ENCODE measurements at places on chromosomes 12 and 14.

DNA sequence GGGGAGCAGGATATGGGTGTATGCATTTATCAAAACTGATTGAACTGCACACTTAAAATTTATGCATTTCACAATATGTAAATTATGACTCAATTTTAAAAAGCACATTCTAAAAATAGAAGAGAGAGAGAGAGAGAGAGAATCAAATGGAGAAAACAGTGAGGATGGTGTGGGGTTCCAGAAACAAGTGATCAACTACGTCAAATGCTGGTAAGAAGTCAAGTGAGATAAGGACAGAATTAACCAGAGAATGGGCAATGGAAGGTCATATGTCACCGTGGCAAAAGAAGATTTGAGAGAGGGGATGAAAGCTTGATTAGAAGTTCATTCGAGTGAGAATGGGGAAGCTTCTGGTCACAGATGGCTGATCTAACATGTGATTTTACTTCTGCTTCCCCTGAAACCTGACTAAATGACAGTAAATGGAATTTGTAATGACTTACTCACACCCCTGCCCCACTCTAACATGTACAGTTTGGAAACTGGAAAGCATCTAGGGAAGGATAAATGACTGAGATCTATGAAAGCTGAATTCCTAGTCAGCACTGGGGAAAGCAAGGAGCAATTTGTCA, 276.5 kb upstream of the AMIGO2 start:
- DNase-seq: no peak

DNA sequence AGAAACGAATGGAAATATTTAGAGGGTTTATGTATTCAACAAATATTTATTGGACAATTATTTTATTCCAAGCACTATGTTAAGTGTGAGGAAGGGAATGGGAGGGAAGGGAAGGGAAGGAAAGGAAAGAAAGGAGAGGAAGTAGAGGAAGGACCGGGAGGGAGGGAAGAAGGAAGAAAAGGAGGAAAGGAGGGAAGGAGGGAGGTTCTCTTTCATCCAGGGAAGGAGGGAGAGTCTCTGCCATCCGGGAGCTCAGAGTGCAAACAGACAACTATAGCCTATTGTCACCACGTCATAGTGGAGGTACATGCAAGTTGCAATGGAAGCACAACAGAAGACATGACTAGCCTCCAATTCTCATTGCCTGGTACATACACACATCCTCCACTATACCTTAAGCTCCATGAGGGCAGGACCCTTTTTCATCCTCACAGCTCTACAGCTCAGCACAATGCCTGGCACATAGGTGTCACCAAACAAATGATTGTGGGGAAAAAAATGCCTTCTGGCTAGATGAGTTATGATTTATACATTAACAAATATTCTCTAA, 48.1 kb downstream of the DAD1 start:
- DNase-seq: no peak

DNA sequence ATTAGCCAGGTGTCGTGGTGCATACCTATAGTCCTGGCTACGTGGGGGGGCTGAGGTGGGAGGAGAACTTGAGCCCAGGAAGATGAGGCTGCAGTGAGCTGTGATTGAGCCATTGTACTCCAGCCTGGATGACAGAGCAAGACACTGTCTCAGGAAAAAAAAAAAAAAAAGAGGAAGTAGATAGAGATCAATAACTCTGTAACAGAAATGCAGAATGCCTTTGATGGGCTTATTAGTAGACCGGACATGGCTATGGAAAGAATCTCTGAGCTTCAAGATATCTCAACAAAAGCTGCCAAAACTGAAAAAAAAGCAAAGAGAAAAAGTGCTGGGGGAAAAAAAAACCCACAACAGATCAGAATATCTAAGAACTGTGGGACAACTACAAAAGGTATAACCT, 37.5 kb downstream of the GPR68 start:
- DNase-seq: no peak

- DNase-seq: no peak
These were observed 176.7 kb downstream of the KLHL28 start for GRCh38 chr14:44785096-44785495.

DNA sequence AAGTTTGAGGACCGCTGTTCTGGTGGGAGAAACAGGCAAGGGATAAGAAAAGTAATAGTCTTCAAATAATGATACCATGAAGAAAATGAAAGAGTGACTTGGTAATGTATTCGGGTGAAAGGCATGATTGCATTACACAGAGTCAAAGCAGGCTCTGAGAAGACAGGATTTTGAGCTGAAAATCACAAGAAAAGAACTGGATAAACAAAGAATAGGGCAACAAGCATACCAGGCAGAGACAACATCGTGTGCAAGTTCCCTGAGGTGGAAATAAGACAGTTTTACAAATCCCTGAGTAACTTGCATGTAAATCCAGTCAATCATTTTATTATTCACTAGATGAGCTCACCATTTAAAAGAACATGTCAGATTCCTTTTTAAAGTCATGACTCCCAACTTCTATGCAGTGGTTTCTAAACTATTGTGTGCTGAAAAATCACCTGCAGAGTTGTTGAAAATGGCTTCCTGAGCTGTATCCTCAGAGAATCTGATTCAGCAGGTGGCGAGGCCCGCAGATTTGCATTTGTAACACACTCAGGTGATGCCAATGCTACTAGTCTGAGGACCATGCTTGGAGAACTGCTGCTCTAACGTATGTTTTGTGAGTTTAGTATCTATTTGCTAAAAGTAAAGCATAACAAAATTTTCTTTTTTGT, 133.0 kb upstream of the ABCD2 start:
- DNase-seq: no peak

- no peak for DNase-seq
These were observed 642.0 kb downstream of the SLC6A15 start for GRCh38 chr12:84270470-84271140.

DNA sequence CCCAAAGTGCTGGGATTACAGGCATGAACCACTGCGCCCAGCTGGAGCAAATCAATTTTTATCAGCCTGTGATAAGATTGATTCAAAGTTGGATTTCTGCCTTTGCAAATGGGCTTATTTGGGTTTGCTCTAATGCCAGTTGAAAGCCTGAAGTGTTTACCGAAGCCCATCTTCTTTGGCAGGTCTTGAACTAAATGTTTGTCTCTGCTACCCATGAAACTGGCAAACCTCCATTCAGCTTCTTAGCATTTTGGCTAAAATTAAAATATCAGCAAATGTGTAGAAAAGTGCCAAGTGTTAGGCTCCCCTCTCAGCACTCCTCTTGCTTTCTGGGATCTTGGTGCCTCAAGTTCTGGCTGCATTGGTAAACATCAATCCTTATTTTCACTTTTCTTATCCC, 61.5 kb downstream of the MGAT4C start:
- no peak for DNase-seq

DNA sequence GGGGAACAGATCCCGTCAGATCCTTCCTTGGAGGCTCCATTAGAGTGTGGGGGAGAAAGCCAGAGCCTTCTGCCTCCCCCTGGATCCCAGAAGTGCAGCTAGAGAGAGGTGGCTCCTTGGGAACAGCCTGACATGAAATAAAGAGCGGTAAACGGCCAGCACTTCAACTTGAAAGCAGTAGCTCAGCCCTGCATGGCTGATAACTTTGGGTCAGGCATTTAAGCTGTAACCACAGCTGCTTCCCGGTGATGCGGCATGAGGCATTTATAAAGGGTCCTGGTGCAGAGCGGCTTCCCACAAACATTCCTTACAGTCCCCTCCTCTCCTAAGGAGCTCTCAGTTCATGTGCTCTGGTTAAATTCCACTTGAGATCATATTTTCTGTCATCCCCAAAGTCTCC, 960.3 kb downstream of the VRK1 start:
- DNase-seq: no peak

DNA sequence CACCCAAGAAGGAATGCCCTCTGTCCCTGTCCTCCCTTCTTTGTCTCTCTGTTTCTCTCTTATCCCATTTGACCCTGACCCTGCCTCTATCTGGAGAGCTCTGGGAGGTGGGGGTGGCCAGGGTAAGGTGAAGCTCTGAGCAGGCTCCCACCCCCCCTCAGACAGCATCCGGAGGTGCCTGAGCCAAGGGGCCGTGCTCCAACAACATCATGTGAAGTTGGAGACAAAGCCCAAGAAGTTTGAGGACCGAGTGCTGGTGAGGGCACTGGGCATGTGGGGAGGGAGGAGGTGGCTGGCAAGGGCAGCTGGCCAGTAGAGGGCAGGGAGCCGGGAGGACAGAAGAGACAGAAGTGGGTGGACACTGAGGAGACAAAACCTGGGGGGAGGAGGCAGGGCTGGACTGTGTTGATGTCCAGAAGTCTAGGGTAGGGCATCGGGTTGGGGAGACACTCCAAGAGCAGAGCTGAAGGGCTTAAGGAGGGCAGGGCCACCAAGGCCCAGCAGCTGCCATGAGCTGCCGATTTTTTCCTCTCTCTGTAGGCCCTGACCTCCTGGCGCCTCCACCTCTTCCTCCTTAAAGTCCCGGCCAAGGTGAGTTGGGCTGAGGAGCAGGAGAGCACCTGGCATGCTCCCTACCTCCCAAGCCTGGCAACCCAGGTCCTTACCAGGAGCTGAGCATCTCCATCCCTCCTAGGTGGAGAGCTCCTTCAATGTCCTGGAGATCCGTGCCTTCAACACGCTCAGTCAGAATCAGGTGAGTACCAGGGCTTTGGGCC, 1.9 kb downstream of the CARMIL3 start:
- DNase-seq: peak; percentile 21

DNA sequence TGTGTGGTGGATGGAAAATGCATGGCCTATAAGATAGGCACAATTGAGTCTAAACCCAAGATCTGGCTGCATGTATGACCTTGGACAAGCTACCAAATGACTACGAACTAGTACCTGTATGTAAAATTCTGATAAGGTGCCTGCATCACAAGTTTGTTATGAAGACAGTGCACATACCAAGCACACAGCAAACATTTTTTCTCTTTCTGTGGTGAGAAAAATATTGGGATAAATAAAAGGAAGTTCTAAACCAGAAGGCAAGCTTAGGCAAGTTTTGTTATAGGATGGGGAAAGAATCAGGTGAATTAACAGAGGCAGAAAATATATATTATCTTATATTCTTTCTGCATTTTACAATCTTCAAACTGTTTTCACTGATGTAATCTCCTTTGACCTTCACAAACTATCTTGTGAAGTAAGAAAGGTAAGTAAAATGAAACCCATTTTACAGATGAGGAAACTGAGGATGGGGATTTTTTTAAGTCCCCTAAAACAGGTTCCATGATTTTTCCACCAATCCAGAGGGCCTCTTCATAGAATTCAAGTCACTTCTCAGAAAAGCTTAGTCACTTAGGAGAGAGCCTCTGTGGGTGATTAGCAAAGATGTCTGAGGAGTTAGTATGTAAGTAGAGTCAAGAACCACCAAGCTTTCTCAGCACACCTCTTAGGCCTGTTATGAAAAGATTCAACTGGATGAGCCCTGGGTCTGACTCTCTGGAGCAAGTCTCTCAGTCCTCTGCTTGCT, 132.0 kb upstream of the RAP1B start:
- no peak for DNase-seq

GRCh38 chr14:87830443-87831096, 162.4 kb downstream of the GALC start:
- DNase-seq: no peak

- DNase-seq: no peak
These were observed 352 bp downstream of the PLXNC1 start for GRCh38 chr12:94148739-94149118.

DNA sequence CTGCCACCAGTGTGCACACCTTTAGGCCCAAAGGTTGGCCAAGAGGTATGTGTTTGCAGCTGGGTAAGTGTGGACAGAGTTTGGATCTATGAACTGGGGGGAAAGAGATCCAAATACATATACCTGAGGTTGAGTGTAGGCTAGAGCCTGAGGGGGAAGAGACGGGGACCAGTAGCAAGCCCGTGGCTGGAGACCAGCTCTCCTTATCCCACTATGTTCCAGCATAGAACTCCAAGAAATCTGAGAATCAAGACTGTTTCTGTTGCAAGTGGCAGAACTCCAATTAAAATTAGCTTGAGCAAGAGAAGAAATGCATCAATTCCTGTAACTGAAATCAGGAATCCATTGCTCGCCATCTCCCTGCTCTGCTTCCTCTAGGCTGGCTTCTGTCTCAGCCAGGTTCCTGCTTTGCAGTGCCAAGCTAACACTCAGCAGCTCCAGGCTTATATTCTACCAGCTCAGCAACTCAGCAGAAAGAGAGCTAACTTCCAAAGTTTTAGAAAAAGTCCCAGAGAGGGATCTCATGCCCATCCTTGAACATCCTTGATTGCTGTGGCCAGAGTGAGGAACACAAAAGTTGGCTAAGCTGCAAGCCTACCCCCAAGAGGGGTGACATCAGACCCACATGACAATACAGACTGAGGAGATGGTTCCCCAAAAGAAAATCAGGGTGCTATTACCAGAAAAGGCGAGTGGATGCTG, 1.5 kb upstream of the PCK2 start:
- no peak for DNase-seq

GRCh38 chr12:103996595-103996994, 30.9 kb downstream of the TDG start:
- DNase-seq: no peak

DNA sequence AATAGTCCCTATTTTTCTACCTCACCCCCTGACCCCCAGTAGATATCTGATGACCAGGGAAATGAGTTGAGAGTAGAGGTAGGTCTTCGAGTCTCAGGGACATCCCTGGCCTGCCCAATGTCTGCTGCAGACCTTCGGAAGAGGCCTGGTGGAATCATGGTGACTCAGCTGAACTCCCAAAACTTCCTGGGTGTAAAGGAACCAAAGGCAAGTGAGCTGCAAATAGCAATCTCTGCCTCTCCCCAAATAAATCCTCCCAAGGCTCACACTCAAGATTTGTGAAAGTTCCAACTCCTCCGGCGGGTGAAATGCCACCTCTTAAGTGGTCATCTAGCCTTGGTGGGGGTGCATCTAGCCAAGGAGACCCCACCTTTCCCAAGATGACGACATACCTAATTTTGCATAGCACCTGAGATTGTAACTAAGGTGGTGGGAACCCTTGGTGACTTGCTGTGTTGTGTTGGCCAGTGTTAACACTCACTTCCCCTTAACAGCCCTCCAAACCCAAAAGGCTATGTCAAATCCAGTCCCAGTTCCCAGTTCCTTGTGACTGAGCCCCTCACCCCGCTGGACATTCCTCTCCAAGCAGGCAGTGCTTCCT, 6.3 kb downstream of the ZFP36L1 start:
- DNase-seq: peak; percentile 77

DNA sequence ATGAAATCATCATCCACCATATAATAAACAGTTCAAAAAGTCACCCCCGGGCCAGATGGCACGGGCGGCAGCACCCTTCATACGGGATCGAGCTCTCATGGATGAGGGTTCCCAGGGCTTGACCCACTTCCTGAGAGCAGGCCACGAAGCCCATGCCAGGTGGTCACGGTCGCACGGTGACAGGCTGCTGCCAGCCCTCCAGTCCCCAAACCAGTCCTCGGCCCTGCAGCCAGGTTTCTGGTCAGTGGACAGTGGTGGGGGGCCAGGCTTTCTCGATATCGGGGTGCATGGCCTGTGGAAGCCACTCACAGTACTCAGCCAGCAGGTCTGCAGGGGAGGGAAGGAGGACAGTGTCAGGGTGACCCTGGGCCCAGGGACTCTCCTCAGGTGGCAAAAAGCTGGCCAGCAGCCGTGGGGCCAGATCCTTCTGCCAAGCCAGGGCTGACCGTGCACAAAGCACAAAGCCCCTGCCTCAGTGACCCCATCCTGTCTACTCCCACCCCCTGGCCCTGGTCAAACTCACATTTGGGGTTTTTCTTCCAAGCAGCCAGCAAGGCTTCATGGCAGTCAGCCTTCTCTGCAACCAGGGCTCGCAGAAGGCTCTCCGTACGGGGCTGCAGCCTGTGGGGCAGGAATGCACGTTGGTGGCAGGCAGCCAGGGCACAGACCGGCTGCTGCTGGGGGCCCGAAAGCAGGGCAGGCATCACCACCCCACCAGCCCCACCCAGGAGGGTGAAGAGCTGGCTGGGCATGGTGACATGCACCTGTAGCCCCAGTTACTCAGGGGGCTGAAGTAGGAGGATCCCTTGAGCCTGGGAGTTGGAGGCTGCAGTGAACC, 33.3 kb upstream of the UBC start:
- DNase-seq: peak; percentile 33

- DNase-seq: no peak
These were observed 574 bp downstream of the GLRX5 start for GRCh38 chr14:95535226-95536021.

All from left lung (tissue), 14 donors.